Stimulated activated naive B cell treated with anti-CD40 and anti-IgM and Interleukin-4, amounts not matched to agents 10 μg/mL and 1 μg/mL and 100 μg/mL, for 72 hours (primary cell): ENCODE measurements at places on chromosomes 4 and X.

- H3K4me3 ChIP-seq: no peak overlapping the region
- no peak overlapping the region for H3K27ac ChIP-seq
- peaks cover 2% of the 10 kb centered on the region for H3K36me3 ChIP-seq
Observed at GRCh38 chr4:26141051-26141721, 179.6 kb upstream of the RBPJ start.

GRCh38 chrX:109632906-109633504 lies 8.0 kb upstream of the KCNE5 start:
- peaks cover 2% of the 10 kb centered on the region for H3K36me3 ChIP-seq
- no peaks in the 10 kb centered on the region for H3K27me3 ChIP-seq
- no peak for DNase-seq
- no peak overlapping the region for H3K4me3 ChIP-seq
- H3K27ac ChIP-seq: no peak overlapping the region

- H3K36me3 ChIP-seq: peaks cover 27% of the 10 kb centered on the region
- no peak for DNase-seq
- H3K27me3 ChIP-seq: no peaks in the 10 kb centered on the region
- H3K27ac ChIP-seq: no peak overlapping the region
- no peak overlapping the region for H3K4me3 ChIP-seq
Observed at GRCh38 chr4:101977076-101977475, 186.5 kb downstream of the BANK1 start.

DNA sequence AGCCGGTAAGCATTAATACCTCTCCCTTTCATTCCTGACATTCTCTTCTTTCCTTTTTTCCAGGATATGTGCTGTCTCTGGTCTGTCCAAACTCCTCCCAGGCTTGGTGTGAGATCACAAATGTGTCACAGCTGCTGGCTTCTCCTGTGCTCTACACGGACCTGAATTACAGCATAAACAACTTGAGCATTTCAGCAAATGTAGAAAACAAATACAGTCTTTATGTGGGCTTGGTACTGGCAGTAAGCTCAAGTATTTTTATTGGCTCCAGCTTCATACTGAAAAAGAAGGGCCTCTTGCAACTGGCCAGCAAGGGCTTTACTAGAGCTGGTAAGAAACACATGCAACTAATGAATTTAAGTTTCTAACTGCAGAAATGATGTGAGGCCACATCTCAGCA lies 8.4 kb downstream of the NIPAL1 start:
- H3K4me3 ChIP-seq: no peak overlapping the region
- H3K27me3 ChIP-seq: peaks cover 29% of the 10 kb centered on the region
- H3K27ac ChIP-seq: no peak overlapping the region
- DNase-seq: no peak
- H3K36me3 ChIP-seq: no peaks in the 10 kb centered on the region

GRCh38 chrX:85052636-85053343 lies 49.1 kb downstream of the APOOL start:
- DNase-seq: no peak
- no peaks in the 10 kb centered on the region for H3K27me3 ChIP-seq
- H3K4me1 ChIP-seq: no peaks in the 10 kb centered on the region
- no peak overlapping the region for H3K4me3 ChIP-seq
- peaks cover 5% of the 10 kb centered on the region for H3K36me3 ChIP-seq
- no peak overlapping the region for H3K27ac ChIP-seq
